ENCODE measurements at places on chromosomes 4 and X. TPM values are rescaled to one million over a fixed set of nuclear protein-coding genes. Genes with fewer than 3 reads are reported as not detected.

GRCh38 chrX:16187024-16187760 lies 19.9 kb downstream of the MAGEB17 start:
- no peak for DNase-seq
- H3K4me3 ChIP-seq: no peak overlapping the region
- peaks cover 8% of the 10 kb centered on the region for H3K4me1 ChIP-seq
- no peaks in the 10 kb centered on the region for H3K36me3 ChIP-seq
- H3K27me3 ChIP-seq: no peaks in the 10 kb centered on the region

DNA sequence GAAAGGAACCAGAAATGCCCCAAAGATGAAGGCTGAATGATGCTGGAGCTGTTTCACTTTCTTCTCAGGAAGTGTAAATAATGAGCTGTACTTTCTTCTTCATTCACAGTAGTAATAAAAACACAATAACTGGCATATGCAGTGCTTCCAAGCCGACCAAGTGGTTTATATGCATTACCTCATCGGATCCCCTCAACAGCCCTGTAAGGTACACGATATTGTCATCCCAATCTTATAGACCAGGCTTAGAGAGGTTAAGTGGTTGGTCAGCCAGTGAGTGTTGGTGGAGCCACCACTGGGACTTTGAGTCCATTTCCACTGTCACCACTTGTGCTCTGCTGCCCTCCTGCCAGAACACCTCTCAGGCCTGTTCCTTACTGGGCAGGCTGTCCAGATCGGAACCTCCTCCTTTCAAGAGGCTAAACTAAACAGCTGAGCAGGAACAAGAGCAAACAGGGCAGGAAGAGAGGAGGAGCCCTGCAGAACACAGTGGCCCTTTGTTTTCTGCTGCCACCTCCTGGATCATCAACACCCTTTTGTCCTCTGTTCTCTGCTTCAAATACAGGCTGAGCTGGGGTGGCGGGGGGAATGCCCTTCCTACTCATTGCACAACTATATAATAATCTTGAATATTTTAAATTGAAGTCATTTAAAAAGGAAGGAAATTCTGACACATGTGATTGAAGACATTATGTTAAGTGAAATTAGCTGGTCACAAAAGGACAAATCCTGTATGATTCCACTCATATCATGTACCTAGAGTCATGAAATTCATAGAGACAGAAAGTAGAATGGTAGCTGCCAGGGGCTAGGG lies 112.5 kb upstream of the ATP6AP2 start:
- peak overlapping the region; percentile 66 for H3K27ac ChIP-seq
- no peak overlapping the region for H3K4me3 ChIP-seq
- no peaks in the 10 kb centered on the region for H3K36me3 ChIP-seq
- H3K27me3 ChIP-seq: no peaks in the 10 kb centered on the region
- peak; percentile 62 for DNase-seq

- H3K4me1 ChIP-seq: peaks cover 4% of the 10 kb centered on the region
- no peak for DNase-seq
- no peaks in the 10 kb centered on the region for H3K36me3 ChIP-seq
- H3K27ac ChIP-seq: no peak overlapping the region
Measured at GRCh38 chr4:81827577-81828202, 356.0 kb upstream of the RASGEF1B start.

DNA sequence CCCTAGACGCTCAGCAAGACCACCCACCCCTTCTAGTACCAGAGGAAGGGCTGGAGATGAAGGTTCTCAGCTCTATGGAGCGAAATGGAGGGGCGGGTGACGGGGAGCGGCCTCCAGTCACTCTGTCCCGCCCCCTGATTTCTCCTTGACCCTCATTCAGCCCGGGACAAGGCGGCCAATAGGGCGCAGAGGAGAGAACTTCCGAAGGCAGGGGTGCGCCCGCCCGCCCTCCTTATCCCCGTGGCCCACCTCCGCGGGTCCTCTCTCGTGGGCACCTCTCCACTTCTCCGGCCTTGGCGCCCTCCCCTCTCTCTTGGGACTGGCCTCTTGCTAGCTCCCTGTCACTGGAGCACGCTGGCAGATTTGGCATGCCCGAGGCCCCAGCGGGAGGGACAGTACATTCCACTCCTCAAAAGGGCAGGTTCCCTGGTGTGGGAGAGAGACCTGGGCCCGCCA lies 1.1 kb upstream of the SEPTIN6 start:
- H3K27ac ChIP-seq: no peak overlapping the region
- DNase-seq: no peak
- no peaks in the 10 kb centered on the region for H3K36me3 ChIP-seq
- H3K4me1 ChIP-seq: peaks cover 6% of the 10 kb centered on the region
- H3K27me3 ChIP-seq: no peaks in the 10 kb centered on the region

GRCh38 chr4:183177001-183177400 lies 77.9 kb downstream of the WWC2 start:
- H3K27ac ChIP-seq: no peak overlapping the region
- H3K27me3 ChIP-seq: no peaks in the 10 kb centered on the region
- no peaks in the 10 kb centered on the region for H3K36me3 ChIP-seq
- DNase-seq: no peak

DNA sequence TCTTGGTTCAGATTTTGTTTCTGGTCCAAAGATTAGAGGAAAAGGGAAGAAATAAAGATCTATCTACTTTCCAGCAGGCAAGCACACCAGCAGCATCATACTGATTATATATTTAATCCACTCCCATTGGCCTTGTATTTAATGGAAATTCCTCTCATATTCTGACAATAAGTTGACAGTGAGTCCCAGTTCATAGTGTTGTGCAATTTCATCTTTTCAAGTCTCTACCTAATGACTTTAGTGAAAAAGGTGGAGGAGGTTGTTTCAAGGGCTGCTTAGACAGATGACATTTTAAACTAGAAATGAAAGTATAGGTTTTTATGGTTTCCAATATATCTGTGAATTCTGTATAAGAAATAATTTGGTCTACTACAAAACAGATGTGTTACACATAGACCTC lies 298.6 kb downstream of the PABPC4L start:
- H3K27me3 ChIP-seq: no peaks in the 10 kb centered on the region
- no peaks in the 10 kb centered on the region for H3K4me1 ChIP-seq
- H3K4me3 ChIP-seq: no peak overlapping the region
- H3K36me3 ChIP-seq: no peaks in the 10 kb centered on the region
- H3K27ac ChIP-seq: no peak overlapping the region

GRCh38 chr4:147731580-147732517 lies at the start of gene ARHGAP10:
Gene ARHGAP10 (plus strand): TSS chr4:147732088. CDS start chr4:147732302, 214 bp downstream.
- peaks cover 19% of the 10 kb centered on the region for H3K4me1 ChIP-seq
- H3K4me3 ChIP-seq: peak within 1 kb of the TSS; percentile 79

DNA sequence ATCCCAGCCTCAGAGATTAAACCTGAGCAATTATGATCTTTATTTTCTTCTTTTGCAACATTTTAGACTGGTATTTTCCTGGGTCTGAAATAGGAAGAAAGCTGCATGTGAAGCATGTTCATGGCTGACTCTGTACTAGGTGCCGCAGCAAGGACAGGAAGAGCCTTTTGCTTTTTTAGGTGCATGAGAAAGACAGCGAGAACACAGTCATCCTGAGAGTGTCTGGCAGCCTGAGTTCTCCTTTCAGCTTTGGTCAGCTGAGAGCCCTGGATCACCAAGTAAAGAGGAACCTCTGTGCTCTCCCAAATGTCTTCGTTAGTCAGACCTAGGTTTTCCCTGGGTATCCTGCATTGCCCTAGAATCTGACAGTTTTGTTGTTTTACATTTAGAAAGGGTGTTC lies 29.8 kb downstream of the FAM149A start:
- no peak overlapping the region for H3K27ac ChIP-seq
- H3K4me3 ChIP-seq: no peak overlapping the region

DNA sequence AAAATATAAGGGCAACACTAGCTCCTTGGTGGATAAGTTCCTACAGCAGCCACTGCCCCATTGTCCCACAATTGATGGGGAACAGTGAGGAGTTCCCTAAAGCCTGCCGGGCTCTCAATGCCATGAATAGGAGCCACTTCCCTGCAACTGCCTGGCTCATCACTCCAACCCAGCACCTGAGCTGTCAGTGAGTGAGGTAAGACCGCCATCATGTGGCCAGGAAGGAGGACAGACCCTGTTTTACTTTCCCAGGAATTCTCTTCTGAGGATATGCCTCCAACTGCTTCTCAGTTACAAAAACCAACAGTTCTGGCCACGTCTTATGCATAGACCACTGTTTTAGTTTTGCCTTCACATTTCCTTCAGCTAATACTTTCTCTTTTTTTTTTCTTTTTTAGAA lies 45.5 kb downstream of the SRPX start:
- no peaks in the 10 kb centered on the region for H3K4me1 ChIP-seq
- H3K36me3 ChIP-seq: no peaks in the 10 kb centered on the region
- no peak overlapping the region for H3K4me3 ChIP-seq
- DNase-seq: peak; percentile 21
- H3K27ac ChIP-seq: no peak overlapping the region

DNA sequence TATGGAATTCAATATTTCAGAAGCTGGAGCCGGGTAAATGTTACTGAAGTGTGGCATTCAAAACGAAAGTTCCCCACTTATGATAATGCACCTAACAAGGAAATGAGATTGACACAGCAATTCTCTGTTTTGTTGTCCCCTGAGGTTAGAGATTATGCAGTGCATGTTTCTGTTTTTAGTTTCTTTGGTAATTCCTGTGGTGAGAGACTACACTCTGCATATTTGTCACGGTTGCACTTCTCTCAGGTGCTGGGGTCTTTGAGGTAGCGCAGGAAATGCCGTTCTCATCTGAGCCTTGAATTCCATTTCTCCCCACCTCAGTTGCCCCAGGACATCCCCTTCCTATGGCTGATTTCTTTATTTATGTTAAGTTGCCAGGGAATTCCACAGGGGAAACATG lies 15.3 kb upstream of the BEND4 start:
- no peaks in the 10 kb centered on the region for H3K4me1 ChIP-seq
- no peak overlapping the region for H3K4me3 ChIP-seq
- H3K36me3 ChIP-seq: no peaks in the 10 kb centered on the region
- H3K27me3 ChIP-seq: no peaks in the 10 kb centered on the region
- no peak overlapping the region for H3K27ac ChIP-seq
- DNase-seq: no peak

GRCh38 chrX:1500701-1501624 lies 36.0 kb downstream of the P2RY8 start:
- H3K4me3 ChIP-seq: no peak overlapping the region
- no peaks in the 10 kb centered on the region for H3K36me3 ChIP-seq
- H3K4me1 ChIP-seq: no peaks in the 10 kb centered on the region
- H3K27ac ChIP-seq: no peak overlapping the region

GRCh38 chrX:125089761-125090445 lies 229.8 kb upstream of the TEX13C start:
- H3K4me3 ChIP-seq: no peak overlapping the region
- no peaks in the 10 kb centered on the region for H3K36me3 ChIP-seq
- H3K4me1 ChIP-seq: no peaks in the 10 kb centered on the region
- H3K27me3 ChIP-seq: no peaks in the 10 kb centered on the region

DNA sequence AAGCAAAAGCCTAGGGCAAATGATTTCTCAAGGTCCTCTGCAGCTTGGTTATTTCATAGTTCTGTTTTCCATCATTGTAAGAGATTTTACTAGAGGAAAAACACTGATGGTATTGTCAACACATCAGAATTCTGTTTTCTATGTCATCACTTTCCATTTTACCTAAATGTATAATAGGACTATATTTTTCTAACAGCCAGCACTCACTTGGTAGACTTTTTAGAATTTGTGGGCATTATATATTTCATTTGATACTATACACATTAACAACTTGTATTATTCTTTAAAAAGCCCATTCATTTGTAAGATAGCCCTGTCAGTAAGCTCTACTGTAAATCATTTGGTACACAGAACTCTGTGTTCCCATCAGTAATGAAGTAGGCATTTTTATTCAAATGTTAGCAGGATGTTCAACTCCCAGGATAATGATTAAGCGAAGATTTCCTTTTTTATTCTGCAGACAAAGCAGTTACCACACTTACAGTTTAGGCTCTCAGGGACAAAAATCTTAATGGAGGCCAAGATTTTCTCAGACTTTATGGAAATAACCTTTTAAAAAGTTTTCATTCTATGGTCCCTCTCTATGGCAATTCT lies 143.6 kb upstream of the TEX13C start:
- H3K4me1 ChIP-seq: no peaks in the 10 kb centered on the region
- H3K27ac ChIP-seq: no peak overlapping the region
- DNase-seq: no peak
- no peaks in the 10 kb centered on the region for H3K36me3 ChIP-seq
- no peaks in the 10 kb centered on the region for H3K27me3 ChIP-seq
- H3K4me3 ChIP-seq: no peak overlapping the region

DNA sequence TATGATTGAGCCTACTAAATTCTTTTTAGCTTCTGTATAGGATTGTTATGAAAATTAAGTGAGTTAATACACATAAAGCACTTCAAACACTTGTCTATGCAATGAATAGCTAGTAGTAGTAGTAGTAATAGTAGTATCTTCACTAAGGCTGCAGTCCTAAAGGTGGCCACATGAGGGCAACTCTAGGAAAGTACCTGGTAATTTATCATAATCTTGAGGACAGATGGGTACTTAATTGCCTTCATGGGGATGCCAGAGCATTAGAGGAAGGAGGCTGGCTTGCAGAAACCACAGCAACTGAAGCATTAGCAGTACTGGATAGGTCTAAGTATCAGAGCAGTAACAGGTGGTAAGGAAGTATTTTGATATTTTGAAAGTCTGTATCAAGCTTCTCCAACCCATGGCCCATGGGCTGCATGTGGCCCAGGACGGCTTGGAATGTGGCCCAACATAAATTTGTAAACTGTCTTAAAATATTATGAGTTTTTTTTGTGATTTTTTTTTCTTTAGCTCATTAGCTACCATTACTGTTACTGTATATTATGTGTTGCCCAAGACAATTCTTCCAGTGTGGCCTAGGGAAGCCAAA lies 17.3 kb downstream of the NIPAL1 start:
- no peaks in the 10 kb centered on the region for H3K36me3 ChIP-seq
- H3K27me3 ChIP-seq: no peaks in the 10 kb centered on the region
- peaks cover 23% of the 10 kb centered on the region for H3K4me1 ChIP-seq
- no peak overlapping the region for H3K27ac ChIP-seq
- no peak overlapping the region for H3K4me3 ChIP-seq

DNA sequence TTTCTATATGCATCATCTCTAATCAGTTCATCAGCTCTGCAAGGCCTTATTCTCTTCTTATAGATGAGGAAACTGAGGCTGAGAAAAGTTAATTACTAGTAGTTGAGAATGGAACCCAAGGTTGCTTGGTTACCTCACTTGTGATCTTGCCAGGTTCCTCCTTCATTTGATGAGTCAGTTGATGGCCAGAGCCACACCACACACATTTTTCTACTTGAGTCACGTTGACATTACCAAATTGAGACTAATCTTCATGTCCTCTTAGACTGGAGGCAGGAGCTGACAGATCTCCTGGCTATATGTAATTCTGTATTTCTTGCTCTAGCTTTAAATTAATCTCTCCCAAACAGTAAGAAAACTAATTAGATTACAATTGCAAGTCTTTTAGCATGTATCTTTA lies 428.4 kb downstream of the AFF2 start:
- no peaks in the 10 kb centered on the region for H3K4me1 ChIP-seq
- DNase-seq: no peak
- H3K4me3 ChIP-seq: no peak overlapping the region
- H3K27ac ChIP-seq: no peak overlapping the region

The EGF gene
- 44.1 TPM for total RNA-seq

The EDA gene
- 4.0 TPM for total RNA-seq

The VCX3A gene
- total RNA-seq: not detected

The UCP1 gene
- total RNA-seq: not detected

The CYLC1 gene
- not detected for total RNA-seq
